Activated naive CD4-positive, alpha-beta T cell treated with anti-CD3 and anti-CD28 coated beads for 36 hours (primary cell): ENCODE measurements at places on chromosomes 4 and X. TPM values are rescaled to one million over a fixed set of nuclear protein-coding genes. Genes with fewer than 3 reads are reported as not detected.

WNK3 gene
- total RNA-seq, result 0.25 TPM

DNA sequence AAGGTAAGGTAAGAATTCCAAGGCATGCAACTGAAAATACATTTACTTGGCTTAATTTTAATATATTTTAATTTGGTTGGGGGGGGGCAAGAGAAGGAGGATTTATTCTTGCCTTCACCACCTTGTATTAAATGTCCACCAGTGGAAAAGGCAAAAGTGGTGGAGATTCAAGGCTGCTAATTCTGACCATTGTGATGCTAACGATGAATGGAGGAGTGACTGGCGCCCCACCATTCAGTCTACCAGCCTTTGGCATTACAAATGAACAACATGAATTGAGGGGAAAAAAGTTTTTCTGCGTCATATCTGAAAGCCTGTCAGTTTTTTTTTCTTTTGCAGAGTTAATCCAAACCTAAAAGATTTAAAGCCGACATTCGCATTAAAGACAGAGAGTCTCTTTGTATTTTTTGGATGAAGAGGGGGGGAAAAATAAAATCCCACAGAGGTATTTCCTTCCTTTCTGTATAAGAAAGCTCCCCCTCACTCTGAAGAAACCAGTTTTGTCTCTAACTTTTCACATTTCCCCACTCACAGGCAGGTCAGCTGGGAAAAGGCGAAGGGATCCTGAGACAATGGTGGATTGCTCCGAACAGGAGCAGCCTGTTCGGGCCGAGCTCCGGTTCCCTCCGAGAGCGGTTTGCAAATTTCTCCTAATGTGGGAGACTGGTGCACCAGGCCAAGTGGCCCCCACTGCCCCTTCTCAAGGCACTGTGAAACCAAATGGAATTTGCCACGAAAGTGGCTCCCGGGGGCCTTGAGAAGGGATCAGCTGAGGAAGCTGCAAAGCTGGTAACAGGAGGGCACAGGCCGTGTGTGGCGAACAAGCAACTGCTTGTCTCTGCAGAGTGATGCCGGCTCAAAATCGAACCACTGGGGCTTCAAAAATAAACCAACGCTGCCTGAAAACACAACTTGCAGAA is 28.1 kb downstream of the SHISA3 start:
- H3K27me3 ChIP-seq, result no peaks in the 10 kb centered on the region
- no peaks in the 10 kb centered on the region for H3K4me1 ChIP-seq
- DNase-seq, result no peak
- H3K4me3 ChIP-seq, result no peak overlapping the region
- no peak overlapping the region for H3K27ac ChIP-seq
- H3K36me3 ChIP-seq, result peaks cover 26% of the 10 kb centered on the region

TKTL2 gene
- not detected for total RNA-seq

- H3K27ac ChIP-seq, result no peak overlapping the region
- no peak overlapping the region for H3K4me3 ChIP-seq
Measured at GRCh38 chr4:107037199-107037584, 1.1 kb upstream of the DKK2 start.

USP51 gene
- total RNA-seq, result 1.0 TPM

GRCh38 chrX:1899841-1900240 is 285.0 kb downstream of the ASMT start:
- no peak overlapping the region for H3K4me3 ChIP-seq
- no peaks in the 10 kb centered on the region for H3K36me3 ChIP-seq
- no peaks in the 10 kb centered on the region for H3K4me1 ChIP-seq
- H3K27ac ChIP-seq, result no peak overlapping the region
- no peak for DNase-seq

DNA sequence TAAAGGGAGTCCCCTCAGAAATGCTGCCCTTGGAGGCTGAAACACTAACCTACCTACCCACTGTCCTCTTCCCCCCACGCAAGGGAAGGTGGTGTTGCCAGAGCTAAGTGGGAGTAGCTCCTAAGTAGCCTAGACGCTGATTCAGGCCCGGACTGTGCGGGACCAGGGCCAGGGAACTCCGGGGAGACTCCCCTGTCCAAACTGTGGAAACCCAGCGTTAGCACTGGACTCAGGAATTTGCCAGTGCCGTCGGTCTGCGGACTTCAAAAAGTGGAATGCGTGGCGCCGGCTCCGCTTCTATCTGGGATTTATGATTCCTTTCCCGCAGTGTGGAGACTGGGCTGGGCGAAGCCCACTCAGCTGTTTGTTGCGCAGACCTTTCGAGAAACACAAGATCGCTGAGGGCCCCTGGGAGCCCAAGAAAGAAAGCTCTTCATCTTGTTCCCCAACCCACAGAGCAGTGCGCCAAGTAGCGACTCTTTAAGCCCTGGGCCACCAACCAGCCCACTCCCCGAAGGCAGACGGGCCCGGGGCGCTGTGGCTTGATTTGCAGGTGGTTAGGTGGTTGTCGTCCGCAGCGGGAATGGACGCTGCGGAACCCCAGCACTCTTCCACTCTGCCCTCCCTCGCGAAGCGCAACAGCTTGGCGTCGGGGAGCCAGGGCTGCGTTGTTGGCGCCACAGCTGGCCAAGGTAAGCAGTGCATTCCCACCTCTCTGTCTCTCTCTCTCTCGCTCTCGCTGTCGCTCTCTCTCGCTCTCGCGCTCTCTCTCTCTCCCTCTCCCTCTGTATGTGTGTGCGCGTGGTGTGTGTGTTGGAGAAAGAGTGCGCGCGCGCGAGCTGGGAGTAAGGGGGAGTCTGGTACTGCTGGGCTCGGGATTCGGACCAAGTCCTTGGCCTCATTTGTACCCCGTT is 2.0 kb downstream of the TMEM255A start:
- DNase-seq, result peak; percentile 80
- peak overlapping the region; percentile 79 for H3K4me3 ChIP-seq
- peaks cover 17% of the 10 kb centered on the region for H3K27me3 ChIP-seq
- no peaks in the 10 kb centered on the region for H3K36me3 ChIP-seq

- no peak overlapping the region for H3K4me3 ChIP-seq
- no peak for DNase-seq
- no peaks in the 10 kb centered on the region for H3K36me3 ChIP-seq
- no peak overlapping the region for H3K27ac ChIP-seq
- peaks cover 2% of the 10 kb centered on the region for H3K27me3 ChIP-seq
Measured at GRCh38 chr4:73772363-73772762, 32.0 kb downstream of the CXCL8 start.

RNF175 gene
- total RNA-seq, result 1.4 TPM

AP1AR gene
- total RNA-seq, result 15.2 TPM

DNA sequence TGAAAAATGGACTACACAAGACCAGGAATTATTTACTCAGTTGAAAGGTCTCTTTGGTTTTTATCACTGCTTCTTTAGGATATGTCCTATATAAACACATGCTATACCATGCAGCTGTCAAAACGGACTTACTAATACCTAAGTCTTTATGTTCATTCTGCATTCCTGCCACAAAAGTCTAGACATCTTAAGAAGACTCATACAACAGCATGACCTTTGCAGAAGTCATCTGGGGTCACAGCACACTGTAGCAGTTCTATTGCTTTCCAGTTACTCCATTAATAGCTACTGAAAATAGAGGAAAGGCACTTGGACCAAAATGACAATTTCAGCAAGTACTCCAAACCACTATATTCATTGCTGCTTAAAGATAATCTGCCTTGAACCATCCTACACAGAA is 53.2 kb downstream of the DDX60 start:
- H3K4me1 ChIP-seq, result no peaks in the 10 kb centered on the region
- no peaks in the 10 kb centered on the region for H3K27me3 ChIP-seq
- H3K36me3 ChIP-seq, result peaks cover 33% of the 10 kb centered on the region
- H3K27ac ChIP-seq, result no peak overlapping the region

PNCK gene
- total RNA-seq, result 0.26 TPM

- peak overlapping the region; percentile 54 for H3K4me3 ChIP-seq
- peak; percentile 92 for DNase-seq
- no peaks in the 10 kb centered on the region for H3K27me3 ChIP-seq
- H3K27ac ChIP-seq, result peak overlapping the region; percentile 95
- peaks cover 31% of the 10 kb centered on the region for H3K4me1 ChIP-seq
Measured at GRCh38 chr4:110193822-110194761, 4.3 kb downstream of the ELOVL6 start.

- no peak overlapping the region for H3K27ac ChIP-seq
- peaks cover 2% of the 10 kb centered on the region for H3K36me3 ChIP-seq
- peaks cover 19% of the 10 kb centered on the region for H3K4me1 ChIP-seq
- DNase-seq, result no peak
- no peak overlapping the region for H3K4me3 ChIP-seq
- H3K27me3 ChIP-seq, result no peaks in the 10 kb centered on the region
Measured at GRCh38 chrX:149531599-149531998, 9.2 kb upstream of the EOLA1 start.

GRCh38 chr4:40963897-40964478 is 214.2 kb downstream of the NSUN7 start:
- no peak overlapping the region for H3K27ac ChIP-seq
- no peak overlapping the region for H3K4me3 ChIP-seq
- peaks cover 3% of the 10 kb centered on the region for H3K27me3 ChIP-seq

- DNase-seq, result no peak
- H3K27me3 ChIP-seq, result no peaks in the 10 kb centered on the region
- no peak overlapping the region for H3K4me3 ChIP-seq
Measured at GRCh38 chrX:81392396-81392795, 190.5 kb downstream of the SH3BGRL start.

DNA sequence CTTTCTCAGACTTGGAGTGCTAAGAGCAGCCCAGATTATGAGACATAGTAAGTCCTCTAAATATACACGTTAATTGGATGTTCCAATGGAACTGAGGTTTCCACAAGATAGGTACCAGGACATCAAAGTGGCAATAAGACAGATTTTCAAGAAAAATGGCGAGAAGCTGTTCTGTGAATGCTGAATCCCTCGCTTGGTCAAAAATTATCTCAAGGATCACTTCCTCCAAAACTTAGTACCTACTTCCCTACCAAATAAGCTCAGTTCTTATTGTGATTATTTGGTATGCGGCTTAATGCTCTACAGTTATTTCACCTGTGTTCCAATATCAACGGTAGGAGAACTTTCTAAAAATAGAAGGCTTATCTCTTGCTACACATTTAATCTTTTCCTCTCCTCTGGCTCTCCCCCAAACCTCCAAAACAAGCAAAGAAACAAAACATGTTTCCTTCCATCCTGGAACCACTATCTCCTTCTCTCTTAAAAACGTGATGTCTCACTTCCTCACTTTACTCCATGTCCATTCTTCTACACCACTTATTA is 14.7 kb downstream of the PDGFC start:
- H3K27me3 ChIP-seq, result no peaks in the 10 kb centered on the region
- no peak overlapping the region for H3K27ac ChIP-seq
- no peak for DNase-seq
- no peaks in the 10 kb centered on the region for H3K4me1 ChIP-seq
